ENCODE measurements at places on chromosomes 5 and 9.

DNA sequence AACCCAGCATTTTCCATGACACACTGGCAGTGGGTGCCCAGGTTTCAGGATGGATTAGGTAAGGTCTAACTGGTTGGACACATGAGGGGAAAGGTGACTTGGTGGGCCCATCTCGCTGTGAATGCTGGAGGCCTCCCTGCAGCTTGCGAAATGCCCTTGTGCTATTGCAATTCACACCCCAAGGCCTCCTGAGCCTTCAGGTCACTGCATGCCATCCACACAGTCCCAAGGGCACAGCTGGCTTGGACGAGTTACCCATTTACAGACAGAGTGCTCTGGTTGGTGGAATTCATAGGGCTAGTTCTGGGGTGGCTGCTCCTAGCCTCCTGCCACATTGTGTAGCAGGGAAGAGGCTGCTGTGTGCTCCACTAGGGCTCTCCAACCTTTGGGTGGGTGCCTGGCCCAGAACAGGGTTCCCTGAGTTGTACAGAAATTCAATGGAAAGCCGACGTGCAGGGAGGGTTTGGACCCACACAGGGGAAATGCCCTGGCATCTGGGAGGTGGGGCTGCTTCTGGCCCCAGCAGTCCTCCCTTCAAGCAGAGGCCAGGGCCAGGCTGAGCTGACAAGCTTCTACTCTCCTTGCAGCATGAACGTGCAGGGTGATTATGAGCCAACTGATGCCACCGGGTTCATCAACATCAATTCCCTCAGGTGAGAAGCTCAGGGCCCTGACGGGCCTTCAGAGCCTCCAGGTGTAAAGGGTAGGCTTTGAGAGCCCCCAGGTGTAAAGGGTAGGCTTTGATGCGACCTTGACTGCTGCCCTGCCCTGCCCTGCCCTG, 54.3 kb downstream of the ASS1 start:
- no peak for DNase-seq

- no peak for DNase-seq
These were observed 665.0 kb upstream of the RGMB start for GRCh38 chr5:98108497-98108896.

DNA sequence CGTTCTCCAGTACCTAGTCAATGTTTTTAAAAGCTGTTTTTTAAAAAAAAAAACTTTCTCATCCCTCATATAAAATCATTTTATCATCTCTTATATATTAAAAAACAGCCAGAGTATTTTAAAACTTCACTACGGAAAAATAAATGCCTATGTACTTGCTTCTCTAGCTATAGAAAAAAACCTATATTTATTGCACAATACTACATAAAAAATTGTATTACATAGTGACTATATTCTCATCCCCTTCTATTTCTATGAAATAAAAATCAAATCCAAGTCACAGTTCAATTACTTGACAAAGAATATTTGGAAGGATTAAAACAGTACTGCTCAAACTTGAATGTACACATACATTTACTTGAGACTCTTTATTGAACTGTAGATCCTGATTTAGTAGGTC, 56.7 kb downstream of the RICTOR start:
- no peak for DNase-seq

DNA sequence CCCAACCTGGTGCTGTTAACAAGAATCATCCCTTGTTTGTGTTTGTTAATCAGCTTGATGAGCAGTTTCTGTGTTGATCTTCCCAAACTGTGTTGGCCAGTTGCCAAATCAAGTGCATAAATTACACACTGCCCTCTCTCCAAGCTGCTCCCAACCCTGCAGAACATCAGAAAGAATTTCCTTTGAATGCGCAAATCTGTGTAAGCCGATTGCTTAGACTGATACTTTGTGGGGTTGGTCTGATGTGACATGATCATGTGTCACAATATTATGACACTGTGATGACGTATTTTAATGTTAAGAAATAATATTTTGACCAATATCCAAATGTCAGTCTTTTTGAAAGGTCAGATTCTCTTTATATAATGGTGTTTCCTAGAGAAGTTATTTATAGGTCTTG, 766.4 kb upstream of the WWC1 start:
- DNase-seq = no peak

DNA sequence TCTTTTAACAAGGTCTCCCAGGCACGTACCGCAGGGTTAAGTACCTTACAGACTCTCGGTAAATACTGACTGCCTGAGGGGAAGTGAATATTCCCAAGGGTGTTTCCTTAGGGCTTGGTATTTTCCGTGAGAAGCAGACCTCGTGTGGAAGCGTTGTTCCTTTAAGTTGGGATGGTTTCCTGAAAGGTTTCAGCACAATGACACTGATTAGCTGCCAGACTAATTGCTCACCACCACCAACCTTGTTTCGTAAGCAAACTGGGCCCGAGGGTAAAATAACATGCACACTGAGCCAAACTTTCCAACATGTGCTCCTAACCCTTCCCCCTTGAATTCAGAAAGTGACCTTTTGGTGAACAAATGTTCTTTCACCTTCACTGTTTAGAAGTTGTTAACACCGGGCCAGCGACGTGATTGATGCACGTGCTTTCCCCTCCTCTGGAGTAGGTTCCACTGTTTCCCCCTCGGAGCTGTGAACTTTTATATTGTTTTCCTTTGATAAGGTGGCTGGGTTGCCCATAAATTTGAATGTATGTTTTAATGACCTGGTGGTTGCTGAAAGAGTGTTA, 128.1 kb upstream of the RPS23 start:
- DNase-seq = no peak

GRCh38 chr9:93219692-93220091, 35.8 kb downstream of the WNK2 start:
- no peak for DNase-seq

GRCh38 chr5:117652036-117652957, 1077.7 kb upstream of the SEMA6A start:
- no peak for DNase-seq

GRCh38 chr9:108845947-108846346, 9.8 kb downstream of the ACTL7B start:
- no peak for DNase-seq

Data from NCI-H526 treated with DMSO at 0.1 percent for 48 hours (cell line).